NCI-H446 treated with DMSO at 0.1 percent for 48 hours (cell line): ENCODE measurements at places on chromosomes 12 and 14.
A peak's percentile ranks its signal among the peaks of the same experiment; 100 is the strongest.

- no peak for DNase-seq
Observed at GRCh38 chr12:81255947-81256346, 178.1 kb downstream of the ACSS3 start.

DNA sequence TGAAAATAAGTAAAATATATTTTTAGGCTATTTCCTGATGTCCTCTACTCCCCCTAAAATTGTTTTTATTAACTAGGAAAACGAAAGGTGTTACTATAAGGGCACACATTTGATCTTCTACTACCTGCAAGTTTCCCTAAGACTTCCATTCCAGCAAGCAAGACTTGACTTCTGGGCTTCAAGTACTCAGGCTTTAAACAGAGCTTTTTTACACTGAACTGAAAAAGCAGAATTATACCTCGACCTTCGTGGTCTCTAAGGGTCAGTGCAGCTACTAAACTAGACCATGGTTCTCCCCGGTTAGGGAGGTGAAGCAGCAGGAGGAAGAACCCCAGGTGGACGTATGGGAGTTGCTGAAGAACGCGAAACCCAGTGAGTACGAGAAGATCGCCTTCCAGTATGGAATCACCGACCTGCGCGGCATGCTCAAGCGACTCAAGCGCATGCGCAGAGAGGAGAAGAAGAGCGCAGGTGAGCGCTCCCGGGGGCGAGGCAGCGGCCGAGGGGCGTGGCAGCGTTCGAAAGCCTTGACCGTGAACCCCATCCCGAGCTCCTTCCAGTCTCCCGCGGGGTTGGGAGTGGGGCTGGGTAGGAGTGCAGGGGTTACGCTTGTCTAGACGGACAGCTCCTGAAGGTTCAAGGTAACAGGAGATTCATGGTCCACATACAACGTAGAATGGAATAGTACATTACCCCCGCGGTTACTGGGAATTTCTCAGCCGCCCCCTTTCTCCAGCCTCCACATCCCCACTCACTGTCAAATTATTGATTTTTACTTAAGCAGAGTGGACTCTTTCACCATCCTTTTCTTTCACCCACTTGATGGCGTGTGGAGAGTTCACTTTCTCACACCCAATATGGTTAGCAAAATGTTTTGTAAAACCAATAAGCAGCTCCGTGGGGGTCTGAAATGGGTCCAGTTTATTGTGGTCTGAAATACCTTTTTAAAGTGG lies 47.6 kb downstream of the MYBPC1 start:
- DNase-seq: no peak

GRCh38 chr12:111692575-111693210 lies 6.8 kb downstream of the ACAD10 start:
- no peak for DNase-seq

GRCh38 chr12:5012337-5012736 lies 31.3 kb upstream of the KCNA5 start:
- no peak for DNase-seq

DNA sequence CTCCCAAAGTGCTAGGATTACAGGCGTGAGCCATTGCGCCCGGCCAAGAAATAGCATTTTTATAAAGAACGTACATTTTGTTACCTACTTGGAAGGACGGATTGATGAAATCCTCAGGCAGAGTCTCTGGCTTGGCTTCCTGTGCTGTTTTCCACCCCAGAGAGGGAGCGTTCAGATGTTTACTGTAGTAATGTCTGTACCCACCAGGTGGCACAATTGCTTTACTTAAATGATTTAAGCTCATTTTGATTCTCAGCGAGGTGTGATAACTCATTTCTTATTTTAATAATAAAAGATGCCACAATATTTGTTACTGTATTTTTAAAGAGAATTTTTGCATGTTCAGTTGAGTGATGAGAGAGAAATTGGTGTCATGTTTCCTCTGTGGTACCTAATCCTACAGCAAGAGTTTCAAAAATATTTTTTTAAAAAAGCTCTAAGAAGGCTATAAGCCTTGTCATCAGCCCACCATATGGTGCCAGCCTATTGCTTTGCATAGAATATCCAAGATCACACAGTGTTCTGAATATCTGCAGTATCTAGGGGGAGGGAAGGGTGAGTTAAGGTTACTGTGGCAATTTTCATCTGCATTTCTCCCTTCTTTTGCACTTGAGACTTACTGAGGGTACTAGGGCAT lies 82.6 kb upstream of the TRAF3 start:
- peak; percentile 53 for DNase-seq

GRCh38 chr14:42715316-42715715 lies 1108.6 kb downstream of the LRFN5 start:
- DNase-seq: no peak

GRCh38 chr12:113129664-113130456 lies 5.7 kb downstream of the RASAL1 start:
- DNase-seq: no peak

DNA sequence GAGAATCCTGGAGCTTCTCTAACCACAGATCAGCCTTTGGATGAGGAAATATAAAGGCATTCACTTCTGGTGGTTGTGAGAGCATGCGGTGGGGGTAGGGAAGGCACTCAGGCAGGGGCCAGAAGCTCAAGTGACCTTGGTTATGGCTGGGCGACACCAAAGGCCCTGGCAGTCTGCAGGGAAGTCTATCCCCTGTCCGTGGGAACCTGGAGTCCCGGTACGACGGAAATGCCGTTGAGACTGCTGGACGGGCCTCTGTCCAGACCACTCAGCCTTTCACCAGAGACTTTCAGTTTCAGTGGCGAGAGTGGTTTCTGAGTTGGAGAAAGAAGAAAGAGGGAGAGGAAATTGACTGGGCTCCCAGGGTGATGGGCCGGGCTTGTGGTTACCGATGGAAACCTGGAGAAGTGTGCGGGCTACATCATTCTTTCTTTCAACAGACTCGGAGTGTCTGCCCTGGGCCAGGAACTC lies 20.9 kb downstream of the ISCA2 start:
- no peak for DNase-seq

DNA sequence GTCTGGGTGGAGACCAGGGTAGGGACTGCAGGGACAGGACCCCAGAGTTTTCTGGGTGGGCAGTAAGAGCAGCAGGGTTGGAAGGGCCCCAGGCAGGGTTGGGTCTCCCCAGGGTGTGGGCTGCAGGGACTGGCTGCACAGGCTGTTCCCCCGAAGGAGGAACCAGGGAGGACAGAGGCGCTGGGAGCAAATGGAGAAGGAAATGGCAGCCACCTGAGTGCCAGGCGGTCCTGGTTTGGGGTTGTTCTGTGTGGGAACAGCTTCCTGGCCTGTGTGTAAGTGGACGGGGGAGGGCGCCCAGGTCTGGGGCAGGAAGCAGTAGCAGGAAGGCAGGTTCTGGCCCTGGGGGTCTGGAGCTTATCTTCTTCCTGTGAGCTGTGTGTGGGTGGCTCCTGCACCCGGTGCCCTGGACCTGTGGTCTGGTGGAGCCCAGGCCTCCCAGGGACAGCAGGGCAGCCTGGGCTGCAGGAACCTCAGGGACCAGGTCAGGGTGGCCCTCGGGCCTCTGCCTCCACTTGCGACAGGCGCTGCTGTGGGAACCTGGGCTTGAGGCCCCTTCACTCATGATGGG lies 372.8 kb downstream of the TMEM121 start:
- no peak for DNase-seq

- no peak for DNase-seq
Observed at GRCh38 chr12:56338308-56339157, at the start of gene IL23A. Gene IL23A, plus strand, starts transcription at chr12:56338884. Its CDS starts 161 bp downstream, at chr12:56339045.

DNA sequence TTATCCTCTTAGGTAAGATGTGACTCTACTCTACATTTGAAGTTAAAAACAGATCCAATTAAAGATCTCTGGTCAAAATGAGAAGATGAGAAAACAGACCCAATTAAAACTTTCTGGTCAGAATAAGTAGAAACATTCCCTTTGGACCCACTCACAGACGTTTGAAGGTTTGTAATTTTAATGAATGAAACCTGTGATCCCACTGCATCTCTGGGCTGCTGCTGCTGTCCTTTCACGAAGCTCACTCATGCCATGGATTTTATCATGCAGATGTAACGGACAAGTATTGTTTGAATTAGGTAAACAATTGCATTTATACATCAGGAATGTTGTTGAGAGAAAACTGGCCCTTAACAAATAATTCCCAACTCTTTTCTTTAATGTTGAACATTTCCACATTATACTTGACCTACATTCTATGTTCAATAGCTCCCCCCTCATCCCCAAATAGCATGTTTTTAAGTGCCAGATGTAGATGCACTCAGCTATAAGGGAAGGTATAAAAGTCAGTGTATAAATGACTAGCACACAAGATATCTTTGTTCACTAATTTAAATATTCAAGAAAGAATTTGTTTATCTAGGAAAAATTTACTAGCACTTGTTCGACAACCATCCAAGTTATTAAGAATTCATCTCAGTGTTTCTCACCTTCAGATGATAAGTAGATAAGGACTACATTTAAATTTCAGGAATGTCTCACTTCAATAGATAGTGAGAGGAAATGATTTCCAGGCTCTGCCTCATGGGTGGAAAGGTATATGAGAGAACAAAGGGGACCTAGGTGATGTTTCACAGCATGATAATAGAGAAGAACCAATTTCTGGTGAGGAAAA lies 202.3 kb upstream of the LMNTD1 start:
- DNase-seq: no peak

- DNase-seq: no peak
Observed at GRCh38 chr14:50051106-50051505, 65.3 kb downstream of the VCPKMT start.

GRCh38 chr12:100987552-100988521 lies 193.3 kb downstream of the ANO4 start:
- DNase-seq: no peak

DNA sequence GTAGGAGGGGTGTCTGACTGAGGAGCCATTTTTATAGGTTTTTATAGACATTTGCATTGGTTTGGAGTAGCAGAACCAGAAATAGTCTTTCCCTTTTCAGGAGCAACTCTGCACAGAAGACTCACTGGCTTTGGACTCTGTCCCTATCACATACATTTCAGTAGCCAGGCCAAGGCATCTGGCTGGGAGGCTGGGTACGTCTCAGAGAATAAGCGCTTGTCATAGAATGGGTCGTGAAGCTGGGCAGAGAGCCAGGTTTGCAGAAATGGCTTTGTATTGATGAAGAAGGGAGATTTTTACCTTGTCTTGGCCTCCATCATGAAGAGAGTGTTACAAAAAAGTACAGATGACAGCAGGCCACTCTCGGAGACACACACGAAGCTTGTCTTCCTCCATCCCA lies 98.6 kb downstream of the CACNA1C start:
- peak; percentile 21 for DNase-seq

- no peak for DNase-seq
Observed at GRCh38 chr12:118101051-118101450, 2.8 kb downstream of the VSIG10 start.

- no peak for DNase-seq
Observed at GRCh38 chr14:100066962-100067361, 1.7 kb downstream of the EVL start.

GRCh38 chr12:67442896-67443295 lies 173.7 kb downstream of the CAND1 start:
- no peak for DNase-seq

- DNase-seq: no peak
Observed at GRCh38 chr12:42070036-42070435, 74.6 kb downstream of the GXYLT1 start.

GRCh38 chr12:32448586-32448985 lies 49.2 kb downstream of the FGD4 start:
- DNase-seq: no peak

DNA sequence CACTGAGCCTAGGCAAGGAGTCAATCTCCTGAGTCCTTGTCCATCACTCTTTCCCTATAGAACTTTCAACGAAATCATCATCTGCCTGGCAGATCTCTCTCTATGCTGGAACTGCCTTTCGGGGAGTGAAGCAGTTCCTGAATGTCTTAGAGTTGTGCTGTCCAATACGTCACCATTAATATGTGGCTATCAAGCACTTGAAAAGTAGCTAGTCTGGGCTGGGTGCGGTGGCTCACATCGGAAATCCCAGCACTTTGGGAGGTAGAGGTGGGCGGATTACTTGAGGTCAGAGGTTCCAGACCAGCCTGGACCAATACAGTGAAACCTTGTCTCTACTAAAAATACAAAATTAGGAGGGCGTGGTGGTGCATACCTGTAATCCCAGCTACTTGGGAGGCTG lies 35.1 kb downstream of the NRDE2 start:
- DNase-seq: no peak

GRCh38 chr12:45553204-45553603 lies 176.3 kb upstream of the ARID2 start:
- DNase-seq: no peak

DNA sequence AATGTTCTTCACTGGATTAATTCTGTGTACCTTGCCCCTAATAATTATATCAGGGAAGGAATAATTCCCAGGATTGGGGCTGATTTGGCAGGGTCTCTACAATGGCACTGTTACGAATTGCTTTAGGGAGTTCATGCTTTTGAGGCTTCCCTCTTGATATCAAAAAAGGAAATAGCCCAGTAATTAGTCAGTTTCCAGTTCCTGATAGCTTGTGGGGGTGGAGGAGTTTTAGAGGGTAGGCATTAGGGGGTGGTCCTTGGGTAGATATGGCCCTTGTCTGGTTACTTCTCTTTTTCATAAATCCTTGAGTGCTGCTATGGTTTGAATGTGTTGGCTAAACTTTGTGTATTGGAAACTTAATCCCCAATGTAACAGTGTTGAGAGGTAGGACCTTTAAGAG lies 6.1 kb upstream of the SRSF5 start:
- DNase-seq: no peak

- DNase-seq: no peak
Observed at GRCh38 chr12:46267825-46268582, 839 bp downstream of the SLC38A1 start.

DNA sequence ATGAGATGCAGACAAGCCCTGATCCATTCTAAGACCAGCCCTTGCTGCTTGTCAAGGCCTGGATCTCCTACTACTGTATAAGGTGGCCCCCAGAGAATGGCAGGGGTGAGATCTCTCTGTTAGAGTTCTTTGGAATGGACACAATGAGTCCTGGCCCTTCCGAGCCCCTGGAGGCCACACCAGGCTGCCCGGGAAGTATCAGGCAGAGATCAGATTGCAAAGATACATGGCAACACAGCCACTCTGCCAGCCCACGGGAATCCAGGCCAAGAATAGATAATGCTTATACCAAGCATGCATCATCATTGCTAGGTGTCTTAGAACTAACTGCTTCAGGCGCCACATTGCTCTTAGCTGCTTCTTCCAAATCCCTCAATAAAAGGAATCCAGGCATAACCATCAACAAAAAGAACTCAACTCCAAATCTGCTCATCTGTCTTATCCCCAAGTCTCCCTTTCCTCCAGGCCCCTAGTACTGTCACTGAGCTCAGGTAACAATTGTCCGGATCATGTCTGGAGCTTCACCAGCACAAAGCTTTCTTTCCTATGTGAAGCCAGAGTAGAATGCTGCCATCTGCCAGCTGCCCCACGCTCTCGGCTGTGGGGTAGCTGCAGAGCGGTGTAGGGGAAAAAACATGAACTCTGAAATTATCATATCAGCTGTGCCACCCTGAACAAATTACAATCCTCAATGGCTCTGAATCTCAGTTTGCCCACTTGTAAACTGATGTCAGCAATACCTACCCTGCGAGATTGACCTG lies 5.5 kb upstream of the VASH1 start:
- DNase-seq: no peak

GRCh38 chr12:6662602-6662905 lies 365 bp downstream of the ING4 start:
- DNase-seq: no peak
